ENCODE measurements at places on chromosomes 6 and 20.

GRCh38 chr6:70312165-70312745 lies 9.4 kb upstream of the COL9A1 start:
- DNase-seq, result no peak

- DNase-seq, result no peak
Observed at GRCh38 chr6:53230775-53231467, 82.3 kb upstream of the GCM1 start.

GRCh38 chr6:34334796-34335416 lies 57.6 kb downstream of the NUDT3 start:
- DNase-seq, result no peak

DNA sequence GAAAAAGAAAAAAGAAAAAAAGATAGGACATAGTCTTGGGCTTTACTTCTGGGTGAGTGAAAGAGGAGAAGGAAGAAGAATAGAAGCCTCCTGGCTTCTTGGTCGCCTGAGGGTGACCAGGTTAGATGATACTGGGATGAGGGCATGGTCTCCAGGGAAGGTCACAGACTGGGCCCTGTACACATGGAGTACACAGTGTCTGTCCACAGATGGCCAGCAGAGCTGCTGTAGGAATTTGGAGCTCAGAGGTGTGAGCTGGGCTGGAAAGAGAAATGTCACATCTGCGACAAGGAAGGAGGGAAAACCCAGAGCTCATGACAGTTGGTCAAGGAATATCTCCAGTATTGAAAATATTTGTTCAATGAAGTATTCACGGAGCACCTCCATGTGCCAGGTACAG lies 56.1 kb downstream of the DLGAP4 start:
- no peak for DNase-seq

DNA sequence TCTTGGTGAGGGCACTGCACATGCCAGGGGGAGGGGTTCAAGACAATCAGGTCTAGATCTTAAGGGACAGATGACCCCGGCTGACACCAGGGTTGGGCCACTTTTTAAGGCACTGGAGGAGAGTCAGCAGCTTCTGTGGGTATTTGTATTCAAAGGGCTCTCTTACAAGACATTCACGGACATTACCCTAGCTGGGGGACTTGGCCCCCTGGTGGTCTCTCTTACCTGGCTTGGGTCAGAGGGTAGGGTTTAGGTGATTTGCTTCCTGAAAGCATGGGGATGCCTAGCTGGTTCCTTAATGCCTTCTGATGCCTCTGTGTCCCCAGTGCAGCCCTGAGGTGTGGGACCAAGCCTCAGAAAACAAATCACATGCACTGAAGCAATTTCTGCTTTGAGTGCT lies 354.7 kb downstream of the CDC5L start:
- DNase-seq, result no peak
